T follicular helper cell (primary cell): ENCODE measurements at places on chromosomes 7 and 10.

DNA sequence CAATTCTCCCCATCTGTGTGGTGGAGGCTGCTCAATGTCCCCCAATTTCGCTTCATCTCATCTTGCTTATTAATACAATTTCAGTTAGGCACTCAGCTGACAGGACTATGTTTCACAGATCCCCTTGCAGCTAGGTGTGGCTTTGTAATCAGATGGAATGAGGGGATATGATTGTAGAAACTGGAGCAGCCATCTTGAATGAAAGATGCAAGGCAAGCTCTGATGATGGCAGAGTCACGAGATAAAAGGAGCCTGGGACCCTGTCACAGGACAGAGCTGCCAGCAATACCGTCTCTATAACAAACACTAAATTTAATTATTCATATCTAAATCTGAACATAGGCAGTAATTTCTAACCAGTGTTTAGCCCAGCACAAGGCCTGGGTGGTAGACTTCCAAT is 991 bp upstream of the DLD start:
- no peak for DNase-seq

GRCh38 chr10:5666008-5666840 is at the start of gene ASB13:
Gene ASB13 (minus strand): TSS chr10:5666595. CDS start chr10:5666551, 44 bp downstream.
- DNase-seq = peak; percentile 6

DNA sequence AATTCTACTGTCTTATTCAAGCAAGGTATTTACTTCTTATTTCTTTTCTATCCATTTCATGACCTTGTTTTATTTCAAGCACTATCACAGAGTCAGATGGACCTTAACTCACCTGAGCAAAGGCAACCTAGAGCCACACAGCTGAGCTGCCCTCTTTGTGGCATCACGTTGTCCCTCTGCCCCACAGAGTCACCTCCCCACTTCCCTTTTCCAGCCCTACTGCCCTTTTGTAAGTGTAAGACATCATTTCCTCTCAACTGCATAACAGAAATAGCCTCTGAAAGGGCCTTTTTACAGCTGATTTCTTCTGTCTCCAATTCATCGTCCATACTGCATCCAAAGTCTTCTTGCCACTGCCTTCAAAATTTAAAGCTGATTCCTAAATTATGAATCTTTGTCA is 946.0 kb downstream of the NRG3 start:
- no peak for DNase-seq

GRCh38 chr10:102523250-102524029 is 19.7 kb downstream of the SUFU start:
- DNase-seq = no peak

DNA sequence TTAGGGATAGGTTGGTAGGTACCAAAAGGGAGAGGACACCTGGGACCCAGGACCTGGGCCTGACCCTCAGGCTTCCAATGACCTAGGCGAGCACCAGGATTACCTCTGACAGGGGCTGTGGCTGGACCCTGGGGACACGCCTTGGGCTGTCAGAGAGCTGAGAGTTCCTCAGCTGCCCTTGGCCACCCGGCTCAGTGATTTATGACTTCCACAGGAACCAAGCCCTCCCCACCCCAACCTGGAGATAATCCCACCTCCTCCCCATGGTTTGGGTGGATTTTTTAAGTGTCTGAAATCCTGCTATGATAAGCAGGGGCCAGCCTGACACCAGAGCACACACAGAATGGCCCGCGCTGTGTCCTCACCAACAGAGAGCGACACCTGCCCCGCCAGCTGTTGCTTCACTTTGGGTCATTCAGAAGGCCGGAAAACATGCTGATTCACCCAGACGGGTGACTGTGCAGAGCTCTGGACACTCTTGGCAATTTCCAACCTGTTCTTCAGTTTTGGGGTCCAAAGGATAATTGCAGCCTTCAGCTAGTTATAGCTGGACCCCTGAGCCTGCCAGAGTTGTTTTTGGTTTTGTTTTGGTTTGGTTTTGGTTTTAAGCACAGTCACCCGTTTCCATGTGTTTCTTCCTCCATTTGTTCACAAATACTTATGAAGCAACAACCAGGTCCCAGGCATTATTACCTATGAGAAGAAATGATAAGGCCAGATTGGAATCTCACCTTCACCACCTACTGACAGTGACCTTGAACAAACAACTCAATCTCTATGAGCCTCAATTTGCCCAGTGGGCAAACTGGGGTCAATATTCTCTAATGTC is 78.2 kb downstream of the RAB11FIP2 start:
- no peak for DNase-seq

- no peak for DNase-seq
These were observed 116.5 kb upstream of the LRRN3 start for GRCh38 chr7:110974441-110974840.

DNA sequence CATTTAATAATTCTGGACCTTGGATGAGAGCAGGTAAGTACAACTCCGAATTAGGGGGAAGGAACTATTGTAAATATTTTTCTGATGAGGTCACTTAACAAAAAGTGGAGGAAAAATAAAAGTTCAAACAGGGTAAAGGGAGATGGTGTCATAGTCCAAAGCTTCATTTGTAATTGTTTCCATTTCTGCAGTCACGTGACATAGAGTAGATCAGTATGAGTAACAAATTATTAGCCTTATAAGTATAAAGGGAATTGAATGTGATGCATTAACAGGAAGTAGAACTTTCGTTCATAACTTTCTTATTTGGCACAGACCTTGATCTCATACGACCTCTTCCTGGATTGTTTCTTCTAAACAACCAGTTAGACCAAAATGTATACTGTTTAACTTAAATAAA is 347.2 kb upstream of the TPK1 start:
- no peak for DNase-seq

- no peak for DNase-seq
These were observed 183.4 kb downstream of the DNAJB6 start for GRCh38 chr7:157520249-157520648.

GRCh38 chr7:40799-41750 is 151.3 kb upstream of the FAM20C start:
- no peak for DNase-seq

DNA sequence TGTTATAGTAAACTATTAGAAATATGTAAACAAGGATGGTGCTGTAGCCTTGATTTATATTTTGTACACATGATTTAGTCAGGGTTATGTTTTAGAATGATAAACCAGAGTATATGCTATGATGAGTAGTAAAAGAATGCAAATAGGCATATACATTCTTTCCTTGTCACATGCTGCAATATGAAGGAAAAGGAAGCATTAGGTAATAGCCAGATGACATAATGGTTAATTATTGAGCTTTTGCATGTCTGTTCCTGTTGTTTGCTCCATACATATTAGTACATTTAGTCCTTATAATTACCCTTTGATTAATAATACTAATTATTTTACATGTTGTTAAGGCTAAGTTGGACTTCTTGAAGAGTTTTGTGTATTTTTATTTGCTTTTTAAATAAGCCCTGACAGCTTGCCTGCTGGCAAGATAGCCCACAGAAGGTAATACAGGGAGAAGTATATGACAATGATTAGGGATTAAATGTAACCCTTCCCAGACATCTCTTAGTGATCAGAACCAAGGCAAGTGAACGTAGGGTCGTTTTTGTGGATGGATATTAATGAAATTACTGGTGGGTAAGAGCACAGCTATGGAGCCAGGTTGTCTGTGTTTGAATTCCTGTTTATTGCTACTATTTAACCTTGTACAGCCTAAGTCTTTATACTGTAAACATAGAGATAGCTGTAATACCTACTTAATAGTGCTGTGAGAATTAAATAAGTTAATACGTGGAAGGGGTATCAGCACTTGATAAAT is 68.4 kb downstream of the PHTF2 start:
- DNase-seq = no peak

GRCh38 chr10:66575251-66575855 is 350.5 kb upstream of the LRRTM3 start:
- no peak for DNase-seq

GRCh38 chr10:114541797-114542160 is 116.3 kb downstream of the ABLIM1 start:
- DNase-seq = no peak

DNA sequence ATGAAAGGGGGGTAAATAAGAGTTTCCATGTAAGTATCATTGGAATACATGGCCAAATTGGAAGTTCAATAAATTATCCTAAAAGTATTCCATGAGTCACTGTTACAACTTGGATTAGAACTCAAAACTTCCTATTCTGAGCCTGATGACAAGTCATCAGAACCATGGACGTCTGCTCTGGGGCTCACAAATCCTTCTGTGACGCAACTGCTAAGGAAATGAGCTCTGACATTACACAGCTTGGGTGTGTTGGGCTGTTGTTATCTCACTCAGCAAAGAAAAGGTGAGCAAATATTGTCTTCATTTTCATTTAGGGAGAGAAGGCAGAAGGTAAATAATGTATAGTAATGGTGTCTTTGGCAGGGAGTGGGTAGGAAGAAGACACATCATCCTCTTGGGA is 214.8 kb upstream of the ADO start:
- no peak for DNase-seq

- DNase-seq = no peak
These were observed 66.5 kb downstream of the ADD3 start for GRCh38 chr10:110074298-110074697.

DNA sequence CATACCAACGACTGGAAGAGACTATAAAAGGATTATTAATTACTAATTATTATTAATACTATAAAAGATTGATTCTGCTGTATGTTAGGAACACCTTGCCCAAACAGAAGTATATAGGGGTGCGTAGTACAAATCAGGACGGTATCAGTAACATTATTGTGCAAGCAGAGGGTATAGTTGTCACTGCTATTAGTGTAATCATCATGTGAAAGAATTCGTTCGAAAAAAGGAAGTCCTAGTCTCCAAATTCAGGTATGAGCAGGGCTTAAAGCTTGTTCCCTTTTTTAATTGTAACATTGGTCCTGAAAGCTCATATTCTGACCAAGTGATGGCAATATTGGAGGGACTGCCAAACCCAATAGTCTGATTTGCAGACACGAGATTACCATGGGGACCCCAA is 81.8 kb downstream of the THSD7A start:
- no peak for DNase-seq

- no peak for DNase-seq
These were observed 323.0 kb upstream of the AOAH start for GRCh38 chr7:37047260-37047659.

- DNase-seq = no peak
These were observed 7.6 kb downstream of the FAM53B start for GRCh38 chr10:124736491-124737136.

DNA sequence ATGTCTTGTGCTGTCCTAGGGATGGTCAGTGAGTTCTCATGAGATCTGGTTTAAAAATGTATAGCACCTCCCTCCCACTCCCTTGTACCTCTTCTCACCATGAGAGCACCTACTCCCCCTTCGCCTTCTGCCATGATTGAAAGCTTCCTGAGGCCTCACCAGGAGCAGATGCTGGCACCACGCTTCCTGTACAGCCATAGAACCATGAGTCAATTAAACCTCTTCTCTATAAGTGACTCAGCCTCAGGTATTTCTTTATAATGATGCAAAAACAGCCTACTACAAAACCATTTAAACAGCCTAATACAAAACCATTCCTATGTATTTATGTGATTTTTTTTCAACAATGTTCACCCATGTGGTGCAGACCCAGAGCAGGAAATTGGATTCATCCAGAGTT is 32.0 kb downstream of the KDM7A start:
- no peak for DNase-seq

GRCh38 chr7:17802056-17802455 is 138.2 kb downstream of the SNX13 start:
- DNase-seq = no peak

DNA sequence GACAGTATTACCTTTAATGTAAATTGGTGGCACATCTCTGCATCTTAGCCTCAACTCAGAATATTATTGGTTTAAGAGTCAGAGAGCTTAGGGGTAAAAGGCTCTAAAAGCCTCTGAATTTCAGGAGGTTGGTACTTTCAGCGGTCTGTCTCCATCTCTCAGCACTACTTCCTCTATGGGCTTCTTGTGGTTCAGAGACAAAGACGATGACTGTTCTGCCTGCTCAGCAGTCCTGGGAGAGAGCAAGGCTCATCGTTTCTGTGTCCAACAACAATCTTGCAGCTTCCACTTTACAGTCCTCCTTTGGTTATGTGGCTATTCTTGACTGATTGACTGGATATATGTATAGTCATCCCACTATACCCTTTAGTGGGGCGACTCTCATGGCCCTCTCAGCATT is 394.7 kb downstream of the AUTS2 start:
- no peak for DNase-seq

- DNase-seq = peak; percentile 99
These were observed at the start of gene ESYT2 for GRCh38 chr7:158829342-158830210. Gene ESYT2 (minus strand): TSS chr7:158829509. CDS start chr7:158829418, 91 bp downstream.

DNA sequence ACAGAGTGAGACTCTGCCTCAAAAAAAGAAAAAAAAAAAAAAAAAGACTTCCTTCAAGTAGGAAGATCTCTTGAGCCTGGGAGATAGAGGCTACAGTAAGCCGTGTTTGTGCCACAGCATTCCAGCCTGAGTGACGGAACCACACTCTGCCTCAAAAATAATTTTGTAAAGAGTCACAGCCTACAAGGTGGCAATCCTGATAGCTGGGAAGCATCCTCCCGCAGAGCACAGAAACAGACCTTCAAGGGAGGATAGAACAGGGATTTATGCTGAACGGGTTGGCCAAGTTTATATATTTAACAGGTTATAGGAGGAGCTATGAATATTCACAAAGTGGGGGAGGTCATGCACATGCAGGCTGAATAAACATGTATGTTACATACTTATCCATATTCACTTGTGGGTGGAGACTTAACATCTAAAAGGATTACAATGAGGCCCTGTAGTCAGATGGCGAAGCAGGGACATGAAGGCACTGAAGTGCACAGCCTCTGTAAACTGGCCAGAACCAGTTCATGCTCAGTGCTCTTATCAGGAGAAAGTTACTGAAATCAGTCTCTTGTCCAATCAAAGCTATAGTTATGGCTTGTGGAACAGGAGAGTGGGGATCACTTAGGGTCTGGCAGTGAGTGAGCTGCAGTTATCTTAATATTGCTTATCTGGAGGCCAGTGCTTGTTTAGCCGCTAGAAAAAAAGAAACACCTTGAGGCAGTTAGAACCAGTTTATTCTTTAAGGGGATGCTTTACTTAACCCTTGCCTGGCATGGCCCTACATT is 6.8 kb downstream of the LMBR1 start:
- no peak for DNase-seq

DNA sequence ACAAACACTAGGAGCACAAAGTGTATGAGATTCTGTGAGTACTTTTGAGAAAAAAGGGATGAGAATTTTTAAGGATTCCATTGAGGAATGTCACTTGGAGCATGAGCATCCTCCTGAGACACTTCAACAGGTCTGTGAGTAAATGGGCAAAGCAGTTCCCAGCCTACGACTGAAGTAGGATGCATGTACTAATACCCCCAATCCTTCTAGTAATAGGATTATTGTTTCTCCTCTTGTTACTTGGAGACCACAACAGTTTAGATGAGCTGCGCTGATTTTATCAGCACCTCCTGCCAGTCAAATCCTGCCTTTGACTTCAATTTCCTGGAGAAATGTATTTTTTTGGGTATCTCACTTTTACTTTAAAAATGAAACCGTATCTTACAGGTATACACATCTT is 820 bp downstream of the BBS9 start:
- no peak for DNase-seq

- DNase-seq = no peak
These were observed 51.2 kb downstream of the INSYN2A start for GRCh38 chr10:127145173-127145572.

GRCh38 chr7:136057509-136057908 is 80.3 kb upstream of the MTPN start:
- no peak for DNase-seq

- DNase-seq = peak; percentile 50
These were observed 5.4 kb upstream of the ZFYVE27 start for GRCh38 chr10:97731346-97732051.

- DNase-seq = no peak
These were observed 89.9 kb downstream of the CDH23 start for GRCh38 chr10:71486484-71487114.

GRCh38 chr10:101903827-101904550 is 60.4 kb upstream of the KCNIP2 start:
- no peak for DNase-seq
